Right lung (tissue), 10 donors: ENCODE measurements at places on chromosomes 3 and 15. TPM values are rescaled to one million over a fixed set of nuclear protein-coding genes. Genes with fewer than 3 reads are reported as not detected.

DNA sequence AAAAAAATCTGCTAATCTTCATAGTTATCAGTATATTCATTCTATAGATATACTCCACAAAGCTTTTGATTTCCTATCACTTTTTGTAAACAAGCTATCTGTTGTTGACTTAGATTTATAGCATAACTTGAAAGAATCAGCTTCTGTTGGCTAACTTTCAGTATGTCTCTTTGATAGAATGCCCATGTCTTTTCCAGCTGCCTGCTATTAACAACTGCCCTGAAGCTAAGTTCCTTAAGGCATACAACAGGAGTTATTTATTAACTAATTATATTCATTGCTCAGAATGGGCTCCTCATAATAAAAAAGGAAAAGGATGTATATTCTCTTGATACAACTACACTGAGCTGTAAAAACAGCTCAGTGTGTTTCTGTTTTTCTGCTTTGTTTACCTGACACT lies 293.9 kb downstream of the TUSC7 start:
- DNase-seq, result no peak

PPP1R14D gene
- polyA plus RNA-seq, result 0.30 TPM

GOLGA8G gene
- polyA plus RNA-seq, result 0.13 TPM

KLHL6 gene
- 1.9 TPM for polyA plus RNA-seq

- DNase-seq, result no peak
These were observed 187.8 kb downstream of the PYDC2 start for GRCh38 chr3:191648787-191649186.

GRCh38 chr3:54983266-54984099 lies 55.6 kb upstream of the LRTM1 start:
- DNase-seq, result no peak

DNA sequence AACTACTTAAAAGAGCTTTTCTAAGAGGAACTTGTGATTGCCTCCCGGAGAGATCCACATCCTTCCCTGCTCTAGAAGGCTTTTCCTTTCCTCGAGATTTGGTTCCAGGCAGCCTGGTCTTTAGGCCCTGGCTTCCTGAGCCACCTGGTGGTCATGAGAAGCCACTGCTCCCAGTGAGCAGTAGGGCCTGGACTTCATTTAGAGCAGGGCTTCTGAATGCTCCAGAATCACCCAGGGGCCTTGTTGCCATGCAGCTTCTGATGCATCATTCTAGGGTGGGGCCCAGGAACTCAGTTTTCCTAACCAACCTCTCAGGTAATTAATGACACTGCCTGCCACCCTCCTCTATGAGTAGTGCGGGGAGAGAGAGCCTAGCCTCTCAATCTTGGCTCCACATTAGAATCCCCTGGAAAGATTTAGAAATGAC lies 29.6 kb downstream of the PSMD6 start:
- peak; percentile 65 for DNase-seq

UBA3 gene
- polyA plus RNA-seq, result 87.0 TPM
